ENCODE measurements at places on chromosomes 7 and 10.

GRCh38 chr10:89973326-89973725 is 271.9 kb downstream of the KIF20B start:
- no peak for DNase-seq

DNA sequence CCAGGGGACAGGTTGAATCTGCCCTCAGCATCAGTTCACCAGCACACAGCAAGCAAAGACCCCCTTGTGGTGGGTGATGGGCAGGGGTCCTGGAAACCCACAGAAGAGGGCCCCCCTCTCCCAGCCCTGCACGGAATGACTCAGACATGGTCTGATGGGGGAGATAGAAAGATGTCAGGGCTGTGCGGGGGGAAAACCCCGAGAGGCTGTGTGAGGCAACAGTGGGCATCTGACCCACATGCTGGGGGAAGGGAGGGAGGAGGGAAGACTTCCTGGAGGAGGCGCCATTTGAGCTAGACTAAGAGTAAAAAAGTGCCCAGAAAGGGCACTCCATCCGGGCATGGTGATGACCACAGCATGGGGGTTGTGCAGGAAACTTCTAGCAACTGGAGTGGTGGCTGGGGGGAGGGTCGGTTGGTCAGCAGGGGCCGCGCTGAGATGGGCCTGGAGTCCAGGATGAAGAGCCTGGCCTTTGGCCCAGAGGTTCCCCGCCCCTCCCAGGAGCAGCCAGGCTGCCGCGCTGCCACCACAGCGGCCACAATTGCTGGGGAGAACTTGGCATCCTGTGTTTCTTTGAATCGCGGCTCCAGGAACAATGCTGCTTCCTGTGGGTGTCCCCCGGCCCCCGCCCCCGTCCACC is 2.5 kb downstream of the LFNG start:
- DNase-seq, result no peak

GRCh38 chr7:113015034-113015645 is 71.5 kb downstream of the GPR85 start:
- no peak for DNase-seq

DNA sequence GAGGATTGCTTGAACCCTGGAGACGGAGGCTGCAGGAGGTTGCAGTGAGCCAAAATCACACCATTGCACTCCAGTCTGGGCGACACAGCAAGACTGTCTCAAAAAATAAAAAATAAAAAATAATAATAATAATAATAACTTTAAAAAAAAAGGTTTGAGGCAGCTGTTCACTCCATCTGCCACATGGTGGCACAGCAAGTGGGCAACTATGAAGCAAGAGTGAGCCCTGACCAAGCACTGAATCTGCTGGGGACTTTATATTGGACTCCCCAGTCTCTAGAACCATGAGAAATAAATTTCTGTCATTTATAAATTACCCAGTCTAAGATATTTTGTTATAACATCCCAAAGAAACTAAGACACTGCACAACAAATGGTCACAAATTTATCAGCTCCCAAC is 14.6 kb upstream of the BRI3 start:
- DNase-seq, result no peak

DNA sequence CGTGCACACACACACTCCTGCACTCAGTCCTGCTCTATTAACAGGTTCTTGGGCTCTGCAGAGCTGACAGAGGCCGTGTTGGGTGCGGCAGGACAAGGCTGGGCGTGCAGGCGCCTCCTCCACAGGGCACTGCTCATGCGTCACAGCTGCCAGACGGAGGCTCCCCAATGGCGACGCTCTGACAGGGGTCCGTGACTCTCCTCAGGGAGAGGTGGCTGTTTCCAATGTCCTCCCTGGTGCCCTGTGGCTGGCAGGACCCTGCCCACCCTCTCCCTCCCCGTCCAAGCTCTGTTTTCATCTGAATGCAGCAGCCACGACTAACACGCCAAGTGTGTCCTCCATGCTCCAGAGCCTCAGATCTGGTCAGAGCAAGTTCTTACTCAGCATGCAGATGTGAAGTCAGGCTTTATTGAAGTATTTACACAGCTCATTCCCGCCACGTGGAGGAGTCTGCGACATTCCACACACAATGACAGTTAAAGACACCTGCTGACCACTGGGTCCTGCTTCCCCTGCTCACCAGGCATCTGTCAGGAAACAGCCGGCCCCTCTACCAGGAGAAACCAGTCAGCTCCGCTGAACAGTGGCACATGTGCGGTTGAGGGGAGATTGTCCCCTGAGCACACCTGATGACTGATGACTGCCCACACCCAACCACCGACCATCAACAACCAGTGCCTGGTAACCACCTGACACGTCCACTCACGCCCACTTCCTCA is 116.7 kb downstream of the VIPR2 start:
- DNase-seq, result no peak

DNA sequence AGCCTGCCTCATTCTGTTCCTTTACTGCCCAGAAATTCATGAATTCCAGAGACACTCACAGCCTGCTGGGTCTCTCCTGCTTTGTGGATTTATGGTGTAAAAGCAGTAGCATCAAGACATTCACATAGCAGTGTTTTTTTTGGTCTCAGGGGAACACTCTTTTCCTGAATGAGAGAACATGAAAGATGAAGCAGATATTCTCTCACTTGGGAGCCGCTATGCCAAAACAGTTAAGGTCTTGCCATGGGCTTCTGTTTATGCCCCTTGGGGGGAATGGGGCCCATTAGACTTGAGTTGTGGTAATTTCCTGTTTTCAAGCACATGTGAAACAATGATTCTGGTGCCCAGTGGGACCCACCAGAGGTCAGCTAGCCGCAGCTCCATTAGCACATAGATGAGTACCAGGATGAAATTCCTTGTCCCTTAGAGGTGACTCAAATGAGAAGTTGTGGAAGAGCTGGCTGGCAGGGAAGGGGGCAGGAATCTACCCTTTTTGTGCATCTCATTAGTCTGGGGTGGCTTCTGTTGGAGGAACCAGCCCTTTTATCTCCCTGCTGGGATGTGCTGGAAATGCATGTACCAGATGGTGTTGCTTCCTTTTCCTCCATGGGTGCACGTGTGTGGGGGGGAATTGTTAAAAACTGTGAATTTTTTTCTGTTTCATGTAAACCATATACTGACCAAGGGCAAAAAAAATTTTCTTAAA is 13.3 kb downstream of the BMPER start:
- DNase-seq, result no peak

- DNase-seq, result no peak
Measured at GRCh38 chr10:97762816-97763215, 9.0 kb downstream of the SFRP5 start.

- DNase-seq, result no peak
Measured at GRCh38 chr7:140298213-140298612, 100.1 kb downstream of the SLC37A3 start.

DNA sequence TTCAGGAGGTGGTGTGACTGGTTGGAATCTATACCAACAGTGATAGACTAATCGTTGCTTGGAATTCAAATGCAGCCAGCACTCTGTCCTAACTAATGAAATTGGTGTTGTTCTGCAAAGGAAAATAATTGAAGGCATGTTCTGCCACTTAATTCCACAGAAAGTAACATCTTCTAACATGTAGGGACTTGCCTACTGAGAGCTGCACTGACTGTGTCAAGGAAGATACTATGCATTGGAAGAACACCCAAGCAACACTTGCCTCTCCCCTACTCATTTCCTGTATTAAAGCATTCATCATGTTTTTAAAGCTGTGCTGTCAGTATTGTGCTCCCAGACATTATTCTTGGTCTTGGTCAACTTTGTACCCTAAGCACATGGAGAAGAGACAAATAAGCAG is 2.7 kb upstream of the CYP3A7 start:
- no peak for DNase-seq

DNA sequence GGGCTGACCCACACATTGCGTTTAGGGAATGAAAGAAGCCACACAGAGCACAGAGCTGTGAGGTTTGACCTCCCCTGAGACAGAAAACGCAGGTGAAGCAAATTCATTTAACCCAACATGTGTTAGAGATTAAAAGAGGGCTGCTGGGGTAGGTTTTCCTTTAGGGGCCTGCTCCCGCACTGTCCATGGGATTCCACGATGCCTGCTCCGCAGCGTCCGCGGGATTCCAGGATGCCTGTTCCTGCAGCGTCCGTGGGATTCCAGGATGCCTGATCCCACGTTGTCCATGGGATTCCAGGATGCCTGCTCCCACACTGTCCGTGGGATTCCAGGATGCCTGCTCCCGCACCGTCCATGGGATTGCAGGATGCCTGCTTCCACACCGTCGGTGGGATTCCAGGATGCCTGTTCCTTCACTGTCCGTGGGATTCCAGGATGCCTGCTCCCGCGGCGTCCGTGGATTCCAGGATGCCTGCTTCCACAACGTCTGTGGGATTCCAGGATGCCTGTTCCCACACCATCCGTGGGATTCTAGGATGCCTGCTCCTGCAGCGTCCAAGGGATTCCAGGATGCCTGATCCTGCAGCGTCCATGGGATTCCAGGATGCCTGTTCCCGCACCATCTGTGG is 78.7 kb downstream of the VIPR2 start:
- no peak for DNase-seq

- DNase-seq, result no peak
Measured at GRCh38 chr7:49821181-49821580, 47.7 kb downstream of the VWC2 start.

GRCh38 chr7:125561006-125561405 is 631.4 kb upstream of the POT1 start:
- no peak for DNase-seq

DNA sequence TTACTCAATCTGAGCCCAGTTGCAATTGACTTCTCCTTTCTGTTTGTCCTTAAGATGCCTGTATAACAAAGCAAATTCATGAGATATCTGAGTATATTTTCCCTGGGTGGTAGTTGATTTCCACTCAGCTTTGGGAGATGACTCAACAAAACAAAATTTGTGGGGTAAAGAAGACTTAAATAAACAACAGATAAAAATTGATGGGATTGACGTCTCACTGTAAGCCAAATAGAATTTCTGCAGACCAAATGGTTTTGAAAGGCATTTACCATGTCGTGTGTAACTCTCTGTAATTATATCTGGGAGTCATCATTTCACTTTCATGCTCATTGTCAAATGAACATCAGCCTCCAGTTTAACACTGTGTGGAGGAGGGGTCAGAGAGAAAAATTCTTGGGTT is 255.4 kb upstream of the MYO3A start:
- no peak for DNase-seq

DNA sequence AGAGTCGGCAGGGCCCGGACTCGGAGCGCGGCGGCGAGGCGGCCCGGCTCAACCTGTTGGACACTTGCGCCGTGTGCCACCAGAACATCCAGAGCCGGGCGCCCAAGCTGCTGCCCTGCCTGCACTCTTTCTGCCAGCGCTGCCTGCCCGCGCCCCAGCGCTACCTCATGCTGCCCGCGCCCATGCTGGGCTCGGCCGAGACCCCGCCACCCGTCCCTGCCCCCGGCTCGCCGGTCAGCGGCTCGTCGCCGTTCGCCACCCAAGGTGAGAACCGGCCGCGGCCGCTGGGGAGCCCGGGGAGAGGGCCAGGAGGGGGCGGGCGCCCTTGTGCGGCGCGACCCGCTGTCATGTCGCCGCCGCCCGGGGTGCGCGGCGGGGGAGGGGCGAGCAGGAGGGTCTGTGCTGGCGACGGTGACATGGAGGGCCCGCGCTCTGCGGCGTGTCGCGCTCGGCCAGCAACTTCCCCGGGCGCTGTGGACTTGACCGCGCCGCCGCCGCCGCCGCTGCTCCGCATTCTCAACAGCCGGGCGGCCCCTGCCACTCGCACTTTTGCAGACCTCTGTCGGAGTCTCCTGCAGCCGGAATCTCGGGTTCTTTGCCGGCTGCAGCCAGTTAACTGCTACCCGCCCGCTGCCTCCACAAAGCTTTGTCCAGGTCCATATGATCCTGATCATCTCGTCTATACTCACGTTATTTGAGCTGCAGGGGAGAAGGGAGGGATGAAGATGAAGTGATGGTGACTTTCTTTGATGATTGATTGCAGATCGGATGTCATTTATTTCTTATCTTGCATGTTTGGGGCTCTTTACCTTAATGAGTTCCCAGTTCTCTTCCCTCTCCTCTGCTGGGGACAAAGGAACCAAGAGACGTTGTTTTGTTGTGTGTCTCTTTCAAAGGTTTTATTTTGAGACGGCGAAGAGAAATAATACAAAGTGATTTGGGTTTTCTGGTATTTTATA is 869 bp downstream of the TRIM24 start:
- peak; percentile 34 for DNase-seq

- no peak for DNase-seq
Measured at GRCh38 chr7:154442939-154443338, 390.7 kb downstream of the DPP6 start.

GRCh38 chr10:76040107-76040829 is 608.8 kb downstream of the LRMDA start:
- DNase-seq, result no peak

GRCh38 chr10:86958116-86958900 is at the start of gene SNCG:
Gene SNCG (plus strand): TSS chr10:86958599. CDS start chr10:86958698, 99 bp downstream.
- peak; percentile 30 for DNase-seq

GRCh38 chr10:47057471-47057870 is 146.2 kb downstream of the PTPN20 start:
- no peak for DNase-seq

DNA sequence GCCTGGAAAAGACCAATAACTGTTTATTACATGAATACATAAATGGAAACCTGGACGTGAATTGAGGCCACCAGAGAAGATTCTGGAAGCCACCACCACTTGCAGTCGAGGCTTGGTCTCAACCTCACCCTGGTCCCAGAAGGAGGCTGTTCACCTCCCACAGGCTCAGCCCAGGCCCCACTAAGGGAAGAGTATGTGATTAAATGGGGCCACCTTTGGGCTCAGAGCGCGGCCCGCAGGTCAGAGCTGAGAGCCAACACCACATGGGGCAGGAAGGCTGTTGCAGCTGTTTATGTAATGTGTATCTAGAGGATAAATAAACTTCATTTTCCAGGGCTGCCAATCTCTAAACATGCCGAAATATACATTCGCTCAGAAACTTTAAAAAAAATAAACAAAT is 17.6 kb upstream of the FGFR2 start:
- DNase-seq, result no peak

DNA sequence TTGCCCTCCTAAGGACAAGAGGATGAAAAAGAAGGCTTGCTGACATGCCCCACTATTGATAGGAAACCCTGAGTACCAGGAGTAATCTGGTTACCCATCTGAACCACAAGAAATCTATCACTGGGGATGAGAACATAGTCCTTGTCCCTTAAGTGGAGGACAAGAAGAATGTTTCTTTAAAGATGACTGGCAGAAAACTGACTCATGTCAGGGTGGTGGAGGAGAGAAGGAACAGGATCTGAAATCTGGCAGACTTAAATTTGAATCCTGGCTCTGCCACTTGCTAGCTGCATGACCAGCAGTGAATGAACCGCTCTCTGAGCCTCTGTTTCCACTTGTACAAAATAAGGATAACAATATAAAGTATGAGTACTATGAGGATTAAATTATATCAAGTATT is 38.9 kb upstream of the XPNPEP1 start:
- DNase-seq, result no peak

- no peak for DNase-seq
Measured at GRCh38 chr10:58920655-58921003, 255.8 kb upstream of the PHYHIPL start.

Measured in hypothalamus (tissue), 51 donors.